ENCODE measurements at places on chromosomes 13 and 19.
A peak's percentile ranks its signal among the peaks of the same experiment; 100 is the strongest.

- DNase-seq, result no peak
These were observed 35.1 kb upstream of the FBXL3 start for GRCh38 chr13:77062097-77062496.

GRCh38 chr13:89937420-89937819 lies 1410.1 kb upstream of the MIR17HG start:
- DNase-seq, result no peak

- peak; percentile 54 for DNase-seq
These were observed 927 bp downstream of the LPAR6 start for GRCh38 chr13:48411841-48412531.

DNA sequence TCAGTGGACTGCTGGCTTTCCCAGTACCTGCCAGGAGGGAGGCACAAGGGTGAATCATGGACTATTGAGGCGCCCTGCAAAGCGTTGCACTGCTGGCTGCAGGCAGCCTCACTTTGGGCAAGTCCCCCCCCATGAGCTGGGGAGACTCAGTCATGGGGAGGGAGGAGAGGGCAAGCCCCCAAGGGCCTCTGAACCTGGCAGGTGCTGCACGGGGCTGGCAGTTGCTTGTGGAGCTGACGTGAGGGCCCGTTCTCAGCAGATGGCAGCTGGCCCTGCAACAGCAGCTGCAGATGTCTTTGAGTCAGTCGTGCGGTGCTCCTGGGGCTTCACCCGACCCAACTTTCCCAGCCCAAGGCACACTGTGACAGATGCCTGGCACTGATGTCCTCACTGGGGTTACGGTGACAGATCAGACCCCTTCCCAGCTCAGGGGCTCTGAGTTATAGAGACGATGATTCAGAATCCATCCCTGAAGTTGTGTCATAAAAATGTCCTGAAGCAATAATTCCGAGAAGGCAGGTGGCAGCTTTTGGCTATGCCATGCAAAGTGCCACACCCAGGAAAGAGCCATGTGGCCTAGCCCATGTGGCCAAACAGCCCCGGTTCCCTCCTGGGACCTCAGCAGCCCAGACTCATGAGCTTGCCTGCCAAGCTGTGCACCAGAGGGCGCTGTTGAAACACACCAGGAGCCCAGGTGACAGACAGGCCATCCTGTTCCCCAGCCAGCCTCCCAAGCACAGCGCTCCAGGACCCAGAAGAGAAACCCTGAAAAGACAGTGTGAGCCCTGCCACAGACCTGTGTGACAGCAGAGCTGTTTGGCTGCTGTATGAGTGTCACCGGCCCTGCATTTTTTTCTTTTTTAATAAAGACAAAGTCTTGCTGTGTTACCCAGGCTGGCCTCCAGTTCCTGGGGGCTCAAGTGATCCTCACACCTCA lies 53.6 kb upstream of the LDLR start:
- peak; percentile 94 for DNase-seq

DNA sequence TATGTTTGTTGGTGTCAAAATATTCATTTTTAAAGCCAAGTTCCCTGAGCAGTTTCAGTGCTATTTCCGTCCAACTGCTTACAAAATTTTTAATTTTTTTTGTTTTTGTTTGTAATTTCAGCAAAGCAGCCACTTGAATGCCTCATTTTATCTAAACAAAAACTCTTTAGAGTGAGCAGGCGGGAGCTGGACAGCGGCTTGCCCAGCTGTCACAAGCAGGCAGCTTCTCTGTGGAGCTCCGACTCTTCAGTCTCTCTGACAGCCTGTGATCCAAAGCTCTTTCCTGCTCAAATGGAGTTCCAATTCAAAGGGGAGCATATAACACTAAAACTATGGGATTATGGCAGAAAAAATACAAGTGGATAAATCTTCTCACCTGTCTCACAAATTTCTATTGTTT lies 618.3 kb upstream of the PCDH20 start:
- no peak for DNase-seq

GRCh38 chr19:10797078-10797477 lies 38.9 kb downstream of the TMED1 start:
- no peak for DNase-seq

DNA sequence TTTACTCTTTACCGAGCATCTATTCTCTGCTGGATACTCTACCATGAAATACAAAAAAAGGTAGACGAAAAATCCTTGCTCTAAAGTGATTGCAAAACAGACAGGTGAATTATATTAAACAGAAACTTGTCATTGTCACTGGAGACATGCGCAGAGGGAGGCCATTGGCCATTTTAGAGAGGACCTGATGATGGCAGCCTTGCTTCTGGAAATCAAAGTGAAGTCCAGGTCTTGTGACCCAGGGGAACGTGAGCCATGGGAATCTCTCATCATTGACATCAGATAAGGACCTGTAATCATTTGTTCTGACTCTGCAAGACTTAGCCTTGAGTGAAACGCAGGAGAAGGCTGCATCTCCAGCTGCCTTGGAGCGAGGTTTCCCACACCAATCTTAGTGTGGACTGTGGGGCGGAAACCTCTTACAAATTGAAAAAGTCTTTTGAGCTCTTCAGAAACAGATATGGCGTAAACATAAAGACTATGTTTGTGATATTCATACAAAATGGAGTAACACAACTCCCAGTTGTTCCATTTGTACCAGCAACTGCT lies 16.8 kb upstream of the SLC46A3 start:
- DNase-seq, result no peak

DNA sequence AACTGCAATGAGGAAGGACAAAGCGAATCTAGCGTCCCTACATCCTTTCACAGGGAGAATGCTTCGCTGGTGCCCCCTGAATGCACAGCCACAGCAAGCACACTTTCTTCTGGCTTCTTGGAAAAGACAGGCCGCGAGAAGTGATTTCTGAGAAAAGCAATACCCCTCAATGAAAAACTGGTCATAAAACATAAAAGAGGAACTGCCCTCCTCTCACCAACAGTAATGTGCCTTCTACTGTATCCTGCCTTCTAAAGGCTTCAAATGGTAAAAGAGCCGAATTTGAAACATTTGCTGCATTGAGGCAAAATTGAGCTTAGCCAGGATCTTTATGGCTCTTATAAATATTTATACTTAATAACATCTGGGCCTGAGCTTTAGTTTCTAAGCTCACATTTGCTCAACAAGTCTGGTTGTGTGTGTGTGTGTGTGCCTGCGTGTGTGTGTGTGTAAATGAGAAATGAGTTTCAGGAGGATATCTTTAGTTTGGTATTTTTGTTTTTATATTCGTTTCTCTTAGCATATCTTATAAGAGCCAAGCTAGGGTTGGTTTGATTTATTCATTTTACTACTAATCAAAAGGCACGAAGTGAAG lies 246.1 kb upstream of the MAB21L1 start:
- DNase-seq, result no peak

DNA sequence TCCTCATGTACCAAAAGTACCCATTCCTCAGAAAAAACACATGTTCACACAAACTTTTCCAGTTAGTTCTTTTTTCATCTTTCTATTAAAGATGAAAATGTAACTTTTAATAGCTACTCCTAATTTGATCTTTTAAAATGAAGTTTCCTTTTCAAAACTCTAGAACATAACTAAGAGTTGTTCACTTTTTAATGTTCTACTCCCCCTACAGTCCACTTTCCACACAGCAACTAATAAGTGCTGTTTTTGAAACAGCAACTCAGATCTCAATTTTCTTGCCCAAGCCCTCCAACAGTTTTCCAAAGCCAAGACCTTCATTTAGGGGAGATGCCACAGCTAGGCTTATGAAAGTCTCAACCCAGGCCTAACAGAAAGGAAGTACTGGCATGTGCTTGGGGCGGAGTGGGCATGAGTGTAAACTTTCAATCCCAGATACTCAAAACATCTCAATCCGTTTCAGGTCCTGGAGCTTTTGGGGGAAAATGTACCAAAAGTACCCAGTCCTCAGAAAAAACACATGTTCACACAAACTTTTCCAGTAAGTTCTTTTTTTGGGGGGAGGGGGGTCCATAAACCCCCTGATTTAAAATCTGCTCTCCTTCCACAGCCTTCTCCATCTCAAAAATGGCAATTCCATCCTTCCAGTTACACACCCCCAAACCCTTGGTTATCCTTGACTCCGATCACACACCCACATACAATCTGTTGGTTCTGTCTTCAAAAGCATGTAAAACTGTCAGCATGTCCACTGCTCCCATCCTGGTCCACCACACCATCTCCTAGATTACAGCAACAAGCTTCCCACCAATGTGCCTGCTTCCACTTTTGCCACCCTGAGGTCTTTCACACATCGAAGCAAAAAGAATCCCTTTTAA lies 2.0 kb downstream of the FBL start:
- peak; percentile 45 for DNase-seq

GRCh38 chr19:45275370-45275971 lies 24.4 kb downstream of the MARK4 start:
- no peak for DNase-seq

- peak; percentile 79 for DNase-seq
These were observed 454 bp downstream of the BLVRB start for GRCh38 chr19:40465025-40465556.

GRCh38 chr19:10454267-10454666 lies 33.9 kb downstream of the PDE4A start:
- DNase-seq, result no peak

DNA sequence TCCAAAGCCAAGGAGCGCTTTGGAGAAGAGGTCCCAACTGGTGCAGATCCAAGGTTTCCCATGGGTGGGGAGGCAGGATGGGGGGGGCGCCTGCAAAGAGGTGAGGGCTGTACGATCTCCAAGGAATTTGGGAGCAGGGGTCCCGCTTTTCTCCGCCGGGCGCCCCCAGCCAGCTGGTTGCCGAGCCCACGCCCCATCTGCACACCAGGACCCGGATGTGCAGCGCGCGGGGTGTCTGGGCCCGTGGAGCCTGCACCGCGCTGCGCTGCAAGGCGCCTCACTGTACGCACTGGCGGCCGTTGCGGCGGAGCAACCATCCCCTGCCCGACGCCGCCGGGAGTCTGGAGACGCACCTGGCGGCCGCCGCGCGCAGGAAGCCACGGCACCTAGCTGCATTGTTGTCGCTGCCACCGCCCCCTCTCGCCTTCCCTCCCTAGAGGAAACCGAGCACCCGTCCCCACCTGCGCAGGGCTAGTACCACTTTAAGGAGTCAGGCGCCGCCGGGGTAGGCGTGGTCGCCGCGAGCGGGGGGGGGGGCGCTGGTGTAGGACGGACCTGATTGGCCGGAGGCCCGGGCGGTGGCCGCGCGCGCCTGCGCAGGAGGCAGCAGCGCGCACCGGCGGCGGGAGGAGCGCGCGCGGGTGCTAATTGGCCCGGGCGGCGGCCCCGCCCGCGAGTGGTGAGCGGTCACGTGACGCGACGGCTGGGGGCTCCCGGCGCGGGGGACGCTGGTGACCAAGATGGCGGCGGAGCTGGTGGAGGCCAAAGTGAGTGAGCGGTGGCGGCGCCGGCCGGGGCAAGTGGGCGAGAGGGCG lies at the start of gene PIAS4:
Gene PIAS4, plus strand, starts transcription at position 716 of the 815 bp plus-strand sequence. Its CDS starts 25 bp downstream, at position 741.
- peak; percentile 98 for DNase-seq

GRCh38 chr19:8148410-8149260 lies 757 bp downstream of the FBN3 start:
- no peak for DNase-seq

All from suppressor macrophage (primary cell).